Mesenteric fat pad (tissue), 1 donor: ENCODE measurements at places on chromosomes 1 and 21.
A peak's percentile ranks its signal among the peaks of the same experiment; 100 is the strongest.

DNA sequence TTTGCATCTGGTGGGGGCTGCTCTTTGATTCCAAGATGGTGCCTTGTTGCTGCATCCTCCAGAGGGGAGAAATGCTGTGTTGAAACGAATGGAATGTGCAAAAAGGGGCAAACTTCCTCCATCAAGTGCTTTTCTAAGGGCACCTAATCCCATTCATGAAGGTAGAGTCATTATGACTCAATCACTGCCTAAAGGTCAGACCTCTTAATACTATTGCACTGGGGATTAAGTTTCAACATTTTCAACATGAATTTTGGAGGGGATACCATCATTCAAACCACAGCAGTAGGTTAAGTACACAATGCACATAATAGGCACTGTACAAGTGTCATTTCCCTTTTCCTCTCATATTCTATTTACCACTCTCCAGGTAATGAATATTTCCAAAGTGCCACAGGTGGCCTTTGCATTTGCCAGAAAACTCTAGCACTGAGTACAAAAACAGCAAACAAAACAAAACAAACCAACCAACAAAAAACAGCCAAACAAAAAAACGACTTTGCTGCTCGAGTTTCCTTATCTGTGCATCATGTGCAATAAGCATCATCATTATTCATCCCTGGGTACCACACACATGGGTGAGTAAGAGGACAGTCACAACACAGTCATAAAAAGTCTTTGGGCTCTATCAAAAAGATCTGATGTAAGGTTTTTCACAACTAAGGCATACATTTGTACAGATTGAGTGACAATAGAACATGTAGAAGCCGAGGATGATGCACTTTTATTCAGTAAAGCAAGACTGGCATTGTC lies 42.5 kb downstream of the IFI44 start:
- DNase-seq = no peak

GRCh38 chr21:43880111-43880985 lies 15.3 kb downstream of the AGPAT3 start:
- peak; percentile 79 for DNase-seq

DNA sequence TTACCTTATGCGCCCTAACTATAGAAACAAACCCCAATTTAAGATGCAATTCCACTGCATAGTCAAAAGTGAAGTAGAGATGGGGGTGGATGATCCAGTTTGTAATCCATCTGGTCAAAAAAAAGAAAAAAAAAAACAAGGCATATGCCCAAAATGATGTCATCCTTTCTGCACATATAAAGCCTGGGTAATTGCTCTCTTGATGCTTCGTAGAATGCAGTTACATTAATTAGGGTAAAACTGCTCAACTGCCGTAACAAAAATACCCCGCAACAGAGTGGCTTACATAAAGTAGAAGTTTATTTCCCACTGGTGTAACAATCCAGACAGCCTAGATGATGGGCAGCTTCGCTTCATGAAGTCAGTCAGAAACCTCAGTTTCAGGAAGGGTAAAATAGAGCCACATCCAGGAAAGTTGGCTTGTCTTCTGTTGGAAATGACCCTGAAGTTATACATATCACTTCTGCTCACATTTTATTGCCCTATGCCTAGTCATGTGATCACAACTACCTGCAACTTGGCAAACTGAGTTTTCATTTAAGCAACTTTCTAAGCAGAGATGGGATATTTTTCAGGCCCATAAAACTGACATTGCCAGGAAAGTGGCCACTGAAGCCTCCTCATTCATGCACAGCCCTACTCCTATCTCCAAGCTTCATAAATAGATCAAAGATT lies 221.7 kb downstream of the C1orf94 start:
- DNase-seq = no peak

GRCh38 chr1:11516961-11517635 lies 38.1 kb downstream of the DISP3 start:
- peak; percentile 76 for DNase-seq

- no peak for DNase-seq
Observed at GRCh38 chr1:207021139-207021861, 11.3 kb downstream of the C1orf116 start.

GRCh38 chr1:221670081-221670480 lies 71.8 kb downstream of the DUSP10 start:
- no peak for DNase-seq

- no peak for DNase-seq
Observed at GRCh38 chr21:39029900-39030884, 153.1 kb downstream of the PSMG1 start.

- DNase-seq = no peak
Observed at GRCh38 chr1:160807738-160808137, 11.8 kb downstream of the LY9 start.

DNA sequence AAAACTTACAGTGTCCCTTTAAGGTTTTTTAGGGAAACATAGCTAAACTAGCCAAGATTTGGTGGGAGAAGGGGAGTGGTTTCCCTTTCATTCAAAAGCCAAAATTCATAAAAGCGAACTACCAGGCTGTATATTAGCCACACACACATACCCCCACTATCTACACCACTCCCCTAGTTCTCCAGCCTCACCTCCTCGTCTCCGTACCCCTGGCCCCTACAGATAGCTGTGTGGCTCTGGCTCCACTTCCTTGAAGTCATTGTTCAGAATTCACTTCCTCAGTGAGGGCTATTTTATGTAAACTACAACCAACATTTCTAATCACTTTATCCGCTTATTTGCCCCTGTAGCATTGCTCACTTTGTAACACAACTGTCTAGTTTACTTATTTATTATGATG lies 5.3 kb upstream of the DPH5 start:
- no peak for DNase-seq

GRCh38 chr21:35989138-35989735 lies 71.1 kb downstream of the SETD4 start:
- DNase-seq = peak; percentile 67

- no peak for DNase-seq
Observed at GRCh38 chr1:20493839-20494608, 8.0 kb upstream of the CAMK2N1 start.

GRCh38 chr1:2271211-2271721 lies 43.1 kb downstream of the SKI start:
- no peak for DNase-seq

GRCh38 chr1:74395571-74395970 lies 116.8 kb downstream of the LRRC53 start:
- DNase-seq = no peak

GRCh38 chr21:32578107-32578691 lies 7.1 kb downstream of the TCP10L start:
- no peak for DNase-seq

- no peak for DNase-seq
Observed at GRCh38 chr1:227257964-227258363, 60.3 kb downstream of the CDC42BPA start.

- DNase-seq = no peak
Observed at GRCh38 chr1:9191231-9191630, 43.3 kb upstream of the H6PD start.

GRCh38 chr1:47196622-47197021 lies 6.8 kb upstream of the PDZK1IP1 start:
- DNase-seq = no peak

DNA sequence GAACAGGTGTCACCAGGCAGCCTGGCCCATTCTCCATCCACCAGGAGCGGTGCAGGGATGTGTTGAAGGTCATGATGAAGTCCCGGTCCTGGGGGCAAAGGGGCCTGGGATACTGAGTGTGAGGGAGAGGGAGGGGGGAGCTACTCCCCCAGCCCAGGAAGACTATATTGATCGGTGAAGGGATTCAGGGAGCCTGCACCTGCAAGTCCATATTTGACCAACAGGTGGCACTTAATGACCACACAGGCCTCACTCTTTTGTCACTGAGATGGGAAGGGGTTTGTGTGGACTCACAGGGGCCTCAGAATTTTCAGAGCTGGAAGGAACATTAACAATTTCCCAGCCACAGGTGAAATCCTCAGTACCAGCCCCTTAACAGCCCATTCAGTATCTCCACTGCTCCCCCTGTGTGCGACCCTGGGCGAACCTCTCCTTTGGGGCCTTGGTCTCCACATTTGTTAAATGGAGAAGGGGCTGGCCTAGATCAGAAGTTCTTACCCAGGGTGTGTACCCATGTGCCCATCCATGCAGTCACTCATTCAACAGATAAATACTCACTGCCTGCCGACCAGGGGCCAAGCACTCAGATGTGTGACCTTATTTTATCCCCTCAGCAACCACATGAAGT lies 55.6 kb downstream of the NKAIN1 start:
- no peak for DNase-seq

DNA sequence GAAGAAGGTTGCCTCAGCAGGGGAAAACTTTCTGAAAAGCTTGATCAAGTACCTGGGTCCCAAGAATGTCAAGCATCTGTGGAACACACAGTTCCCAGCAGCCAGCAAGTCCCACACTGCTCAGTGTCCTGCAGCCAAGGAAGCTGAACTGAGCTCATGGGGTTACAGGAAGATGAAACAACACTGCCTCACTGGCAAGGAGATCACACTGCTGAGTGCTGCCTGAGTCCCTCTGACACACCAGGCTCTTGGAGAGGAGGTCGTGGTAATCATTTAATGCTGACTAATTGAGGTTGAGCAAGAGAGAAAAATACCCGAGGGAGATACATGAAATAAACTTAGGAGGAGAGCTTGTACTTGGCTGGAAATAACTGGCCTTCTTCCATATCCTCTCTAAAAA lies 75.2 kb downstream of the MPZL1 start:
- DNase-seq = no peak

DNA sequence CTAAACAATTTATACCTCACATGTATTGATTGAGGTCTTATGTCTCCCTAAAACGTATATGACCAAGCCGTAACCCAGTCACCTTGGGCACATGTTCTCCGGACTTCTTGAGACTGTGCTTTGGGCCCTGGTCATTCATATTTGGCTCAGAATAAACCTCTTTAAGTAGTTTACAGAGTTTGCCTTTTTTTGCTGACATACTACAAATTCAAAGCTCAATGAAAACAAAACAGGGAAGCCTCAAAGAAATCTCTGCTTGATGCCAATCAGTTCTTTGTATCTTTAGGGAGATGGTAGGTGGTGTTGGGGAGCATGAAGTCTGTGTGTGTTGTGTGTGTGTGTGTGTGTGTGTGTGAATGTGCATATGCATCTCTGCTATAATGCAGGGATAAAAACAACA lies 247.0 kb downstream of the KCNJ6 start:
- DNase-seq = no peak

- peak; percentile 99 for DNase-seq
Observed at GRCh38 chr1:6785318-6785727, at the start of gene CAMTA1. Gene CAMTA1, plus strand, starts transcription at chr1:6785454. Its CDS starts 77 bp downstream, at chr1:6785531.

DNA sequence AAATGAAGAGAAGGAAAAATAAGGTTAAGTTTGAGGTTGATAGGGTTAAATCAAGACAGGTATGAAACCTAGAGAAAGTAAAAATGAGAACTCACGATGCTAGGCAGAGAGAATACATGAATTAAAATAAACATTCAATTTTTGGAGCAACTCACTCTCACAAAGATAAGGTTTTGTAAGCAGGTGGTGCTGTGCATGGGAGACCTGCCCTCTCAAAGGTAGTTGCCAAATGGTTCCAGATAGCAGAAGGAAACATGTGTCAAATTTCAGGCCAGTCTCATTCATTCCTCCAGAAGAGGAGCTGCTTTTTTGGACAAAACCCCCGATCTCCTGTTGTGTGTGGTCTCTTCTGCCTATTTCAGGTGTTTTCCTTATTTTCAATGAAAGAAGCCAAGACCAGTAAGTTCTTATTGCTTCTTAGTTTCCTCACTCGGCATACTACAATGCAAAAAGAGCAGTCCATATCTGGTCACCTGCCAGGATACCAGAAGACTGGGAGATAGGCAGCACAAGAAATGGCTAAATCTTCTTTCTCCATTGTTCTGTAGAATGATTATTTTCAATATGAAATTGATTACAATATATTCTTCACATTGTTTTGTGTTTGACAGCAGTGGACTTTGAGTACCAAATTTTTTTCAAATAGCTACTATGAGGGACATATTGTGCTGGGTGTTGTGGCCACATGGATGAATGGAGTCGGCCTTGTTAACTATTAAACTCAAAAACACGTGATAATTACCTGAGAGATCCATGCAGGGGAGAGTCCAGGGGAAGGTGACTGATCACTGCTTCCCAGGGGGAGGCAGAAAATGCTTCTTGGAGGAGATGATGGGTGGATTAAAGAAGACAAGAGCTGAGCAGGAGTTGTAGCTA lies 3.6 kb downstream of the CR1L start:
- no peak for DNase-seq

DNA sequence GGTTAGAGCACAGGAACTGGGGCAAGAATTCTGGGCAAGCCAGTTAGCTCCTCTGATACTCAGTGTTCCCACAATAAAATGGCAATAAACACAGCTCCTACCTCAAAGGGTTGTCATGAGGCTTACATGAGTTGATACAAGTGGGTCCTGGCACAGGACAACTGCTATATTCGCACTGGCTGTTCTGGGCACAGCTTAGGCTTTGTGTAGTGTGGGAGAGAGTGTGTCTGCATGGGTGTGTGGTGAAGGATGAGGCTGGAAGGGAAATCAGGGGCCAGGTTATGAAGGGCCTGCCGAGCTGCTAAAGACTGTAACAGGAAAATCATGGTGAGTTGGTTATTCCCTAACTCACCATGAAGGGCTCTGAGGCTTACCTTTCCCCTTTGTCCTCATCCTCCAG lies 18.7 kb downstream of the ETV3 start:
- no peak for DNase-seq

DNA sequence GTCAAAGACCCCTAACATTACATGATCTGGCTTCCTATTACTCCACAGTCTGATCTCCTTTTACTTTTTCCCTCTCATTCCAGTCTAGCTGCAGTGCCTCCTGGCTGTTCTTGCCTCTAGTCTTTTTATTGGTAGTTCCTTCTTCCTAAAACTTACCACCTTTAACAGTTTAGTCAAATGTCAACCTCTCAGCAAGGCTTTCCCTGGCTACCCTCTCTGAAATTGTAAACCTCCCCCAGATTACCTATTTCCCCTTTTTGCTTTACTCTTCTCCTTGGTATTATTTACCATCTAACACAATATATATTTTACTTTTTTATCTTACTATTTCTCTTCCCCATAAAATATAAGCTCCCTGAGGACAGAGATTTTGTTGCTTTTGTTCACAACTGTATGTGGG lies 129.6 kb downstream of the CLEC20A start:
- DNase-seq = no peak

DNA sequence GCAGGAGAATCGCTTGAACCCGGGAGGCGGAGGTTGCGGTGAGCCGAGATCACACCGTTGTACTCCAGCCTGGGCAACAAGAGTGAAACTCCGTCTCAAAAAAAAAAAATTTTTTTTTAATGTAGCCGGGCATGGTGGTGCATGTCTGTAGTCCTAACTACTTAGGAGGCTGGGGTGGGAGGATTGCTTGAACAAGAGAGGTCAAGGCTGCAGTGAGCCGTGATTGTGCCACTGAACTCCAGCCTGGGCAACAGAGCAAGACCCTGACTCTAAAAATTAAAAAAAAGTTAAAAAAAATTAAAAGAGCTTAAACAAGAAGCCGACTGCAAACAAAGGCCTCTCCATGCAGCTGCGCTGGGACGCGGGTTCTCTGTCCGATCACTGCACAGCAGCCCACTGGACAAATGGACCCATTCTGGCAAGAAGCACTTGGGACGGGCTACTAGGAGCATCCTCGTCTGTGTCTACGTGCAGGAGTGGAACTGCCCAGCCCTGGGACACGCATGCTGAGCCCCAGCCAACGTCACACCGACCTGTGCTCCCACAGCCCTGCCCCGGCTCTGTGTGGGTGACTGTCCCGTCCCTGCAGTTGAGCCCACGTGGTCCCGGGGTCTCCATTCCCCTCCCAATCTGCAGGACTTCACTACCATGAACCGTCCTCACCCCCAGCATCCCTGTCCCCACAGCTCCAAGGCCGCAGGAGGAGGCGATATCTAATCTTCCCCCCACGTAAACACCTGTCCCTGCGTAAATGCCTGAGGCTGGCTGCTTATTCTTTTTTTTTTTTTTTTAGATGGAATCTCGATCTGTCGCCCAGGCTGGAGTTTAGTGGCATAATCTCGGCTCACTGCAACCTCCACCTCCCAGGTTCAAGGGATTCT lies 12.3 kb downstream of the SLC35E2B start:
- no peak for DNase-seq
